CD4-positive, alpha-beta T cell treated with Interleukin-4 for 4 hours (primary cell): ENCODE measurements at places on chromosomes 3 and 15.

DNA sequence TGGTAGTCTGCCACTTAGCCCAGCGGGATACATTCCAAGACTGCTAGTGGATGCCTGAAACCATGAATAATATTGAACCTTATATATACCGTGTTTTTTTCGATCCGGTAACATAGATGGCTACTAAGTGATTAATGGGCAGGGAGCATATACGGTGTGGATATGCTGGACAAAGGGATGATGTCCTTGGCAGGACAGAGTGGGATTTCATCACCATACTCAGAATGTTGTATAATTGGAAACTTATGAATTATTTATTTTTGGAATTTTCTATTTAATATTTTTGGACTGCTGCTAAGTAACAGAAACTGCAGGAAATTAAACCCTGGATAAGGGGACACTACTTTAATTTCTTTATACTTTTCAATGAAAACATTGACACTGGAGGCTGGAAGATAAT lies 53.2 kb downstream of the ASTE1 start:
- DNase-seq: no peak

GRCh38 chr3:13932578-13933295 lies 52.9 kb upstream of the WNT7A start:
- DNase-seq: no peak

GRCh38 chr15:51186181-51186705 lies 91.5 kb upstream of the TNFAIP8L3 start:
- no peak for DNase-seq

- peak; percentile 83 for DNase-seq
These were observed 68.9 kb upstream of the TNFSF10 start for GRCh38 chr3:172591876-172592771.

DNA sequence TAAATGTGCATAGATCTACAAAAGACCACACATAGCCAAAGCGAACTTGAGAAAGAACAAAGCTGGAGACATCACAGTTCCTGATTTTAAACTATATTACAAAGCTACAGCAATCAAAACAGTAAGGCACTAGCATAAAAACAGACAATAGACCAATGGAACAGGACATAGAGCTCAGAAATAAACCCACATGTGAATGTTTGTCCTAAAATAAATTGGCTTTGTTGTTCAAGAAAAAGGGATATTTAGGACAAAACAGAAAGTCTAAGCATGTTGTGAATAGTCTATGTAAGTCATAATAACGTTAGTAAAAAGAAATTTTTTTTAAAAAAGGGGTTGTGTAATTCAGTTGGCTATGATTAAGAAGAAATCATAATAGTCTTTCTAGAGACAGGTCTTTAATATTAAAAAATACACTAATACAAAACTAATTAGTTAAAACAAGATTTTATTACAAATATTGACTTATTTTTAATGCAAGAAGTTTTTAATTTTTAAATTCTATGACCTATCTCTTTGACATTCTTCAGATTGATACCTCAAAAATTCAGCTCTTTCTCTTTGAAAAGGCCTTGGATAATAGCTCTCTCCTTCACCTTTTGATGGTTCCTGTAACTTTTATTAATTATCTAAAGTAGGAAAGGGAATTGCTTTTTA lies 11.6 kb downstream of the TMEM212 start:
- DNase-seq: no peak

GRCh38 chr3:49804141-49805041 lies 1.3 kb downstream of the INKA1 start:
- DNase-seq: no peak

DNA sequence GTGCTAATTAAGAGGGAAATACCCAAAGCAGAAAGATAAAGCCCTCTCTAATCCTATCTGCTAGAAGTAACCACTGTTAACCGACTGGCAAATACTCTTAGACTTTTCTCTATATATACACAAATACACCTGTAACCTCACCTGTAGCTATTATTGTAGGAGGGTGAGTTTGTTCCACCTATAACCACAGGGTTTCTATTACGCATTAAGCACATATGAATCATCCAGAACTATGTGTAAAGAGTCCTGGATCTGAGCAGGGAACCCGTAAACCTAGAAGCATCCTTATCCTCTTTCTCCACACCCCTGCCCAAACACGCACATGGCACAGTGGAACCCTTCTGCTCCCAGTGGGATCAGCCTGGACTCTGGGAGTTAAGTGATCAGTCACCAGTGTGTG lies 172.8 kb upstream of the C2CD4B start:
- DNase-seq: no peak

DNA sequence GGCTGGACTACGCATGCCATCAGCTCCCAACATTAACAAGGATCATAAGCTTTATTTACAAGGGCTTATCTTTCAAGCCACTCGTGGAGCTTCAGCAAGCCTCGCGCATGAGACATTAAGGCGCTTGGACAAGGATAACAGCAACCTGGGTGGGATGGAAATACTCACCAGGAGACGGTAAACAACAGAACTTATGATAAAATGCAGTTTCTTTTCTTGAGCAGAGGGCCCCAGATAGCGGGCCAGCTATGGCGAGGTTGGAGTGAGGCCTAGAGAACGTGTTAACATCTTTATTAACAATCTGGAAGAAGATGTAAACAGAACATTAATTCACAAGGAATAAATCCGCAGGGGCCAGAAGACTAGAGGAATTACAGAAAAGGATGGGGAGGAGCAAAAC lies 158.2 kb downstream of the NTRK3 start:
- no peak for DNase-seq

DNA sequence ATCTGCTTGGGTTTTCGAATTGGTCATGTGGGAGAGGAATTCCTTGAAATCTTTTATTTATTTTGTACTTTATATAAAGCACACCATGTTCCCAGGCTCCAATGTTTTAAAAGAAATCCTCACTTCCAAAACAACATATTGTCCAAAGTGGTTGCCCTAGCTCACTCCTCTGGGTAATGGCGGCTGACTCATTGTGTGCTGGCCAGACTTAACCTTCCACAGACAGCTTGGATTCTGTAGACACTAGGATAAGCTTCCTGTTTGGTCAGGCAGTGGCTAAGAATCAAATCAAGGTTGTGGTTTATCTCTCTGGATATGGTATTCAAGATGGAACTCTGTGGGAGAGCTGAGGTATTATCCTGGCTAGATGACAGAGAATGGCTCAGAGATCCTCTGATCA lies 55.8 kb upstream of the FAM98B start:
- no peak for DNase-seq

DNA sequence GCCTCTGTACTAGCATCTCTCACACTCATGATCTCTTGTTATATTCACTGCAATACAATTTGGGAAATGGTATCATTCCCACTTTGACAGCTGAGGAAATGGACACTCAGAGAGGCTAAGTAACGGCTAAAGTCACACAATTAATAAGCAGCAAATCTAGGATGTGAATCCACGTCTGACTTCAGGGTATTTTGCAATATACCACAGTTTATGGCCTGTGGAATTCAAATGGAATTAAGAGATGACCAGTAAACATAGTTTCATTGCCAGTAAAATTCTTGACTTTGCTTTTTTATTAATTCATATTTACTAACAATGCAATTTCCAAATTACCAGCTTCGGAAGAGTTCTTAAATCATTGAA lies 61.1 kb downstream of the CCNL1 start:
- DNase-seq: no peak

DNA sequence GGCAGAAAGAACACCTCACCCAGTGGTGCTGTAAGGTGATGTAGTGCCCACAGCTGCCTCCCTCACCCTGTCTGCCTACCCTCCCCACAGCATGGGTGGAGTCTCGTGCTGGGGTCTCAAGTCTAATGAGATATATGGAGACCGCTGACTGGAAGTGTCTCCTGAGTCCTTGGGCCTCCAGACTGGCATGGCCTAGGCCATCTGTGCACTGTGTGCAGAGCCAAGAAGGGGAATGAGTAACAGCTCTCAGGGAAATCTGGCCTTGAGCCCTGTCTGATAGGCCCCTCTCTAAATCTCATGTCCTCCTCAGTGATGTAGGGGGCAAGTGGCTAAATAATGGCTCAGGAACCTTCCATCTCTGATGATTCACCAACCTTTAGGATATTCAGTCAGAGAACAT lies 277.4 kb downstream of the PLCL2 start:
- DNase-seq: no peak

GRCh38 chr3:78098367-78098766 lies 1058.5 kb downstream of the ROBO2 start:
- DNase-seq: no peak

DNA sequence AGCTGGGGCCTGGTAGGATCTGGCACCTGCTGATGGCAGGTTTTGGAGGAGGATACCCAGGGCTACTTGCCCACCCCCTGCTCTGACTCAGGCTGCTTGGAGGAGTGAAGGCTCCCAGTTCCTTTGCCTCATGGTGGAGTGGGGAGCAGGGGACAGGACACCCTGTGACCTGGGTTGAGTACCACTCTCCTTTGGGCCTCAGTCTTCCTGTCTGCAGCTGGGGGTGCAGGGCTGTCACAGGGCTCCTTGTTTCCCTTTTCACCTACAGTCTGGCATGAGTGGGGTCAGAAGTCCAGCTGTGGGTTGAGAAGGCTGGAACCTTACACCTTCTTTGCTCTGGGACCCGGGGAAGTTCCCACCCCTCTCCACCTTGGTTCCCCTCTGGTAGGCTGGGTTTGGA lies 14.7 kb downstream of the SEMA3F start:
- DNase-seq: no peak

DNA sequence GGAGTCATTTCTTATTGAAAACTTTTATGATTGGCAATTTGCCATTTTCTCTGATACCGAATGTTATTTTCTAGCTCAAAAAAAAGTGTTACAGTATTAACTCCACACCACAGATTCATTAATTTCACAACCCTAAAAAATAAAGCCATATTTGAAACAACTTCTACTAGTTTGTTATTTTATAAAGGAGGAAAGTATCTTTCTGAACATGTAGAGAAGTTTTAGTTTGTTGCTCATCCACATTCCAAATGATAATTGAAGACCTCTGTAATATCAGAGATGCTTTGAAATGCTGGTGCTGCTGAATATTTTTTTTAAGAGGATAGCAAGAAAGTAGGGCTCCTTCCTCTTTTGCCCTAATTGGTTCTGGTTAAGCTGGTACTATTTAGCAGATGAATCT lies 1.9 kb downstream of the VGLL3 start:
- no peak for DNase-seq

- no peak for DNase-seq
These were observed 1.3 kb upstream of the PRKAR2A start for GRCh38 chr3:48848816-48849515.

- no peak for DNase-seq
These were observed 45.0 kb downstream of the EHHADH start for GRCh38 chr3:185208823-185209222.

DNA sequence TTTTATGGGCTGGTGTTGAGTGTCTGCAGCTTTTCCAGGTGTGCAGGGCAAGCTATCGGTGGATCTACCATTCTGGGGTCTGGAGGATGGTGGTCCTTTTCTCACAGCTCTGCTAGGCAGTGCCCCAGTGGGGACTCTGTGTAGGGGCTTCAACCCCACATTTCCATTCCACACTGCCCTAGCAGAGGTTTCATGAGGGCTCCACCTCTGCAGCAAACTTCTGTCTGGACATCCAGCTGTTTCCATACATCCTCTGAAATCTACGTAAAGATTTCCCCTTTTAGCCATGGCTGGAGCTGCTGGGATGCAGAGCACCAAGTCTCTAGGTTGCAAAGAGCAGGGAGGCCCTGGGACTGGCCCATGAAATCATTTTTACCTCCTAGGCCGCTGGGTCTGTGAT lies 11.6 kb downstream of the RFX7 start:
- no peak for DNase-seq

- no peak for DNase-seq
These were observed 121.6 kb downstream of the TFDP2 start for GRCh38 chr3:142027735-142028134.

DNA sequence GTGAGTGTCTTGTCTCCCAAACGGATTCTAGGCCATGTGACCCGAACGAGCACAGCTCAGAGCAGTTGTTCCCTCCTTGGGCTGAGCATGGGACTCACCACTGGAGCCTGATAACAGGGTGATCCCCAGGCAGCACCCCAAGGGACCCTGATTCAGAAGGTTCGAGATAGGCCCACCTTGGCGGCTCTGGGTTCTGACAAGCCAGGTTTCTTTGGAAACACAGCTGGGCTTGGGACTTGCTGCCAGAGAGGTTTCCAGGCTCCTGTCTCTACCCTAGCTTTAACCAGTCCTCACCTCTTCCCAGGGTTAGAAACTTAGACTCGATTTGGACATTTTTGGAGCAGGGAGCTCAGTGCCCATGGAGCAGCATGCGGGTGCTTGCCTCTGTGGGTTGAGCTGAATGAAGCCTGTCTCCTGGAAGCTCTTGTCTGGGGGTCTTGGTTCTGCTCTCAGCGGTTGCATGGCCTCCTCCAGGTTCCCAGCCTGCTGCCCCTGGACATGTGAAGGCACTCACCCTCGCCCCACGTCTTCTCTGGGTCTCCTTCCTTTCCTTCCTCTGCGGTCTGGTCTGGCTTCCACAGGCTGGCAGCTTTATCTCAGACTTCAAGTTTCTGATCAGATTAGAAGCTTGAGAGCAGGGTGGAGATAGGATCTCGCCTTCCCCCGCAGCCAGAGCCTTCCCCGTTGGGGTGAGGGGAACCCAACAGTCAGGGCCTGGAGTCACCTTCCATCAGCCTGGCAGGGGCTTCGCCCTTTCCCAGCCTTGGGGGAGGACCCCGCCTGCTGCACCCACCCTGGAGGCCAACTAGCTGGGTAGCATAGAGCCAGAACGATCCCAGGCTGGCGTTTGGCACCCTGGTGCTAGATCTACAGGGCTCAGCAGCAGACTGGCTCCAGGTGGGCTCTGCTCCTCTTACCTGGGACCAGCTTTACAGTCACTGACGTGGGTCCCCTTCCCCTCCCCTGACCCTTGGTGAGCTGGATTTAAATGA lies 21.0 kb downstream of the PAQR5 start:
- DNase-seq: no peak

- peak; percentile 30 for DNase-seq
These were observed 1.4 kb downstream of the CRTAP start for GRCh38 chr3:33115024-33115768.

DNA sequence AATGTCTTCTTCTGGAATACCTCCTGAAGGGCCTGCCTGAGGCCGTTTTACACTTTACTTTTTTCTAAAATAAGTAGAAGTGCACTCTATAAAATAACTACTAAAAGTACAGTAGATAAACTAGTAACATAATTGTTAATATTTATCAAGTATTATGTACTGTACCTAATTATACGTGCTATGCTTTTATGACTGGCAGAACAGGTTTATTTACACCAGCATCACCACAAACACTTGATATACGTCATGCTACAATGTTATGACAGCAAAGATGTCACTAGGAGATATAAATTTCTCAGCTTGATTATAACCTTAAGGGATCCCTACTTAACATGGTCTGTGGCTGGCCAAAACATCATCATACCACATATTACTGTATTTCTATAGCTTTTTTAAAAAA lies 29.4 kb downstream of the DLG1 start:
- no peak for DNase-seq

- DNase-seq: no peak
These were observed 119.9 kb downstream of the AGBL1 start for GRCh38 chr15:86199467-86200145.
